ENCODE measurements at places on chromosomes 3 and 15. TPM values are rescaled to one million over a fixed set of nuclear protein-coding genes. Genes with fewer than 3 reads are reported as not detected.

KBTBD8 gene
- 0.97 TPM for polyA plus RNA-seq

ECE2 gene
- not detected for polyA plus RNA-seq

- DNase-seq = no peak
Measured at GRCh38 chr3:185705498-185705897, 119.3 kb downstream of the IGF2BP2 start.

GRCh38 chr3:71005702-71006321 is 577.7 kb downstream of the FOXP1 start:
- no peak for DNase-seq

DNA sequence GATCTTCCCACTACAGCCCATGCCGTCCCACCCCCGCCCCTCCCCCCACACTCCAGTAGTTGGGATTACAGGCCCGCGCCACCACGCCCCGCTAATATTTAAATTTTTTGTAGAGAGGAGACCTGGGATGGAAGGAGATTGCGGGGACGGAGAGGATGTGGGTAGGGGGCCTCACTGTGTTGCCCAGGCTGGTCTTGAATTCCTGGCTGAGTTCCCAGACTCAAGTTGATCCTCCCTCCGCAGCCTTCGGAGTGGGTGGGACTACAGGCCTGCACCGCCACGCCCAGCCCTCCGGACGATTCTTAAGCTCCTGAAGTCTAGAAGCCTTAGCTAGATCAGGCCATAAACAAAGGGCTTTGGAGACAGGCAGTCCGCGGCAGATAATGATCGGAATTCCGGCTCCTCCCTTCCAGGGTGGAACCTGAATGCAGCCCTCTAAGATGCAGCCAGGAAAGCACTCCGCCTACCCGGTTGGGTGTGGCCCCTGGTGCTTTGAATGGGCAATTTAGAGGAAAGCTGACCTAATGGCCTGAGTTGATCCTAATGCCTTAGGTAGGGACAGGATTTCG is at the start of gene DPPA2:
Gene DPPA2 (minus strand): TSS at position 356 of the 569 bp plus-strand sequence. CDS start 1,975 bp downstream, outside the sequence.
- no peak for DNase-seq

DNA sequence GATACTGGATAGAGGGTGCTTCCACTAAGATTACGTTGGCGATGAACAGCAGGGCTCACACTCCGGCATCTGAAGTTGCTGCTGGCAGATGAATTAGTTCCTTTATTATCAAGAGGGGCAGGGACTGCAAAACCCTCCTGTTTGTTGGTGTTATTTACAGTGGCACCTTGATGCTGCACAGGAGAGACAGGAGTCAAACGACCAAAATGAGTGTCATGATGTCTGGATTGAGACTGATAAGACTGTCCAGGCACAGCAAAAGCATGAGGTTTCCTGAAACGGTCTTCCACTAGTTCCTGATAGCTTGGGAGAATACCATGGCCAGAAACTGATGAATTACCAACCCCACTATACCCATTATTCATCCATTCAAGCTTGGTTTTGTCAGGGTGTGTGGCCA is 100.8 kb upstream of the NEDD4 start:
- no peak for DNase-seq
